ENCODE measurements at places on chromosomes 11 and 22. TPM values are rescaled to one million over a fixed set of nuclear protein-coding genes. Genes with fewer than 3 reads are reported as not detected.
A peak's percentile ranks its signal among the peaks of the same experiment; 100 is the strongest.

DNA sequence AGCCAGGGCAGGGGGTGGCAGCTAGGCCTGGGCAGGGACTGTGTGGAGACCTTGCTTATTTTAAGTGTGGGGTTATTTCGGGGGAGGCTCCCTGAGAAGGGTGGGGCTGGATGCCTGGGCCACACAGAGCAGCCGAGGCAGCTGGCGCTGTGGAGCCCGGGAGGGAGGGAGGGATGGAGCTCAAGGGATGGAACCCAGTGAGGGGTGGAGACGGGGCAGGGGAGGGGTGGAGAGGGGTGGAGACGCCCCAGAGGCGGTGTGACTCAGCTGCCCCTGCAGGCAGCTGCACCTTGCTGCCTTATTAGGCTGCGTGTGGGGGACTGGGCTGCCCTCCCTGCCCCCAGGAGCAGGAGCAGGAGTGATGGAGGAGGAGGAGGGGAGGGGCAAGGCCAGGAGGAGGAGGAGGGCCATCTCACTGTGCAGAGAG, 9.8 kb upstream of the TSSC4 start:
- DNase-seq, result no peak

- peak; percentile 58 for DNase-seq
These were observed 14.5 kb upstream of the MB start for GRCh38 chr22:35631597-35631996.

DNA sequence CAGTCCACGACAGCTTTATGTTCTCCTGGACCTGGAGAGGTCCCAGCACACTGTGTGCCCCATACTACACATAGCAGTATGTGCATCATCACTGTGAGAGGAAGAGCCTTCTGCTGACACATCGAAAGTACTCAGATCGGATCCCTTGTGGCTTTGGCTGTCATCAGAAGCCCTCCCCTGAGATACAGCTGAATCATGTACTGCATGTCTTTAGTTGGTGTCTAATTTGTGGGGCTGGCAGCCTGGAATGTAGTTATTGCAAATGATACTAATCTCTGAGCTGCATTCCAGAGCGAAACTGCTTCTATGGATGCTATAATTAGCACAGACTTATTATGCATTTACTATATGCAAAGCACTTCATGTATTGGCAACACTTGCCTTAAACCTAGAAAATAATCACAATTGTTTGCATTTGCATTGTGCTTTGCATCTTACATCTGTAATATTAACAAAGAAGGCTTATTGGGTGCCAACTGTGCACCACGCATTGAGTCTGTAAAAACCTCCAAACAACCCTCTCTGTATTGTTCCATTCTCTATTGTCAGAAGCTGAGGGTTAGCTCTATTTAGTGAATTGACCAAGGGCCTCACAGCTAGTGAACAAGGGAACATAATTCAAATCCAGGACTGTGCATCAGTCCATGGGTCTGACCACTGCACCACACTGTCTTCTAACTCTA, 89.2 kb upstream of the CRTAM start:
- no peak for DNase-seq

DNA sequence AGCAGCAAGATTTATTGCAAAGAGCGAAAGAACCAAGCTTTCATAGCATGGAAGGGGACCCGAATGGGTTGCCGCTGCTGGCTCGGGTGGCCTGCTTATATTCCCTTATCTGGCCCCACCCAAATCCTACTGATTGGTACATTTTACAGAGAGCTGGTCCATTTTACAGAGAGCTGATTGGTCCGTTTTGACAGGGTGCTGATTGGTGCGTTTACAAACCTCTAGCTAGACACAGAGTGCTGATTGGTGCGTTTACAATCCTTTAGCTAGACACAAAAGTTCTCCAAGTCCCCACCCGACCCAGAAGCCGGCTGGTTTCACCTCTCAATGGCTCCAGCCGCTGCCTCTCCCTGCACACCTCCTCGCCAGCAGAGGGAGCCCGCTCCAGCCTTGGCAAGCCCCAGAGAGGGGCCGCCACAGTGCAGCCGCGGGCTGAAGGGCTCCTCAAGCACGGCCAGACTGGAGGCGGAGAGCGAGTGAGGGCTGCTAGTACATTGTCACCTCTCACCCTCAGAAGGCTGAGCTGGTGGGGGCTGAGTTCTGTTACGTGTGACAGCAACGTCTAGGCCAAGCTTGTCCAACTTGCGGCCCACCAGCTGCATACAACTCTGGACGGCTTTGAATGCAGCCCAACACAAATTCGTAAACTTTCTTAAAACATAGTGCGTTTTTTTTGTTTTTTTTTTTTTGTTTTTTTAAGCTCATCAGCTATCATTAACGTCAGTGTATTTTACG, 8.7 kb downstream of the PTH start:
- peak; percentile 60 for DNase-seq

DNA sequence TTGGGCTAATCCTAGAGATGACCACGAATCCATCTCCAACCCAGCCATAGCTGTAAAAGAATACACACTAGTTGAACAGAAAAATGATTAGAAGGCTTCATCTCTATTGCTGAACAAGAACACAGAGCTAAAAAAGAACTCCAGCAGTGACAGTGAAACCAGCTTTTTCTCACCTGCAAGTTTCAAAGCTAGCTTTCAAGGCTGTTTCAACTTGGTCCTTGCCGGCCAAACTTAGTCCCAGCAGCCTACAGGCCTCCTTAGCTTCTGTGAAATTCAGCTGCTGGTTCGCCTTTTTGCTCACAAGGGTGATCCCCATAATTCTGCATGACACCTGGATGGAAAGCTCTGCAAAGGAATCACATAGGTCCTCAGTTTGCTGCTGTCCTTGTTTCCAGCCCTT, 4.4 kb downstream of the LYVE1 start:
- DNase-seq, result no peak

DNA sequence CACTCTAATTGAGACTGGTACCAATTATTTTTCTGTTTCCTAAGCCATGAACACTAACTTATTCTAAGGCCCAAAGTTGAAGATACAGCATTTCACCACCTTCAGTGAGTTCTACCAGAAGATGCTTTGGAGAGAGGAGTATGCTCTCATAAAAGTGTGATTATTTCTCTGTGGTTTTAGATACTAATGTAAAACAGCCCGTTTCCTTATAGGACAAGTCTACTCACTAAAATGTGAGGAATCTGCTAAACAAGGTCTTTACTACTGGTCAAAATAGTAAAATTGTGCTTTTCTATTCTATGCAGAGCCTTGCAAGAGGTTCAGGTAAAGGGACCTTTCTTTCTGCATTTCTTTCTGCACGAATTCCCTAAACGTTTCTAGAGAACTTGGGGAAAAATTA, 2.4 kb downstream of the LGR4 start:
- no peak for DNase-seq

DNA sequence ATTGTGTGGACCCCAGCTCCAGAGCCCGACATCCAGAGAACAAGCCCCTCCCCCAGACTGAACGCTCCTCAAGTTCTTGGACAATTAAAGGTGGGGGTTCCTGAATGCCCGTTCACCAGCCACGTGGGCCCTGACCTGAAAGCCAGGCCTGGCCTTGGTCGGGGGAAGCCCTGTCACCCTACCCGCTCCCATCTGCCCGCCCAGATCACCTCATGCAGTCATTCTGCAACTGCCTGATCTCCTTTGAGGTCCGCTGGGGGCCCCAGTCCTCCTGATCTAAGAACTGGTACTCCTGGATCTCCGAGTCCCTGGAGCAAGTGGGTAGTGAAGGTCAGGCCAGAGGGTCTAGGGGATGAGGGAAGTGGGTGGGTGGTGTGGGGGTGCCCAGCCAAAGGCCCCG, 9.1 kb upstream of the NAALADL1 start:
- DNase-seq, result no peak

- DNase-seq, result peak; percentile 75
These were observed 109.5 kb downstream of the CCDC81 start for GRCh38 chr11:86483940-86484794.

GRCh38 chr11:43585877-43586608, 94.5 kb upstream of the HSD17B12 start:
- no peak for DNase-seq

- no peak for DNase-seq
These were observed 14.3 kb downstream of the AMOTL1 start for GRCh38 chr11:94782446-94782845.

DNA sequence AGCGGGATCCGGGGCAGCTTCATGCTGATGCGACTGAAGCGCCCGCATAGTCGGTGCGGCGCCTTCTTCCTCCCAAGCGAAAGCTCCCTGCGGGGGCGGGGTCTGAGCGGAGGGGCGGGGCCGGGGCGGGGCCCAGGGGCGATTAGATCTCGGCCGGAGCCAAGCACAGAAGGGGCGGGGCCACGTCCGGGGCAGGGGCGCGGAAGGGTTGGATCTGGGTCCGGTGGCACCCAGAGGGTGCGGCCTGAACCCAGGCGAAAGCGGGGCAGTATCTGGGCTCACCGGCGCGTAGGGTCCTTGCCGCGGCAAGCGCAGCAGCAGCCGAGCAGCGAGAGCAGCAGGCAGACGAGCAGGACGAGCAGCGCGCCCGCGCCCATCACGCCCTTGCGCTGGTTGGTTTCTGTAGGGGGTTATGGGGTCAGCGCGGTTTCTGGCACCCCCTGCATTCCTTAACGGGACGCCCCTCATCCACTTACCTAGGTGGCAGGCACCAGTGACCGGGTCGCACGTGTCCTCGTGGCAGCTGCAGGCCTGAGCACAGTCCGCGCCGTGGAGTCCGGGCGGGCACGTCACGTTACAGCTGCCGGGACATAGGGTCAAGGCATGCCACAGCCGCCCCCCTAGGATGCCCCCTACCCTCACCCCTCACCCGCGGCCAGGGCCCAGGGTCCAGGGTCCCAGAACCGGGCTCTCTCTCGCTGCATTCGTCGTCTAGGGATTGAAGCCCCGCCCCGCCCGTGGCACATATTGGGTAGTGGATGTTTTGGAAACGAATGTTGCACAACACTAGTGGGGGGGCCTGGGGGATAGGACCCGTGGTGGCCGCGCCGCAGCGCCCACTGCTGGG, 8.1 kb downstream of the SCARF2 start:
- peak; percentile 80 for DNase-seq

DNA sequence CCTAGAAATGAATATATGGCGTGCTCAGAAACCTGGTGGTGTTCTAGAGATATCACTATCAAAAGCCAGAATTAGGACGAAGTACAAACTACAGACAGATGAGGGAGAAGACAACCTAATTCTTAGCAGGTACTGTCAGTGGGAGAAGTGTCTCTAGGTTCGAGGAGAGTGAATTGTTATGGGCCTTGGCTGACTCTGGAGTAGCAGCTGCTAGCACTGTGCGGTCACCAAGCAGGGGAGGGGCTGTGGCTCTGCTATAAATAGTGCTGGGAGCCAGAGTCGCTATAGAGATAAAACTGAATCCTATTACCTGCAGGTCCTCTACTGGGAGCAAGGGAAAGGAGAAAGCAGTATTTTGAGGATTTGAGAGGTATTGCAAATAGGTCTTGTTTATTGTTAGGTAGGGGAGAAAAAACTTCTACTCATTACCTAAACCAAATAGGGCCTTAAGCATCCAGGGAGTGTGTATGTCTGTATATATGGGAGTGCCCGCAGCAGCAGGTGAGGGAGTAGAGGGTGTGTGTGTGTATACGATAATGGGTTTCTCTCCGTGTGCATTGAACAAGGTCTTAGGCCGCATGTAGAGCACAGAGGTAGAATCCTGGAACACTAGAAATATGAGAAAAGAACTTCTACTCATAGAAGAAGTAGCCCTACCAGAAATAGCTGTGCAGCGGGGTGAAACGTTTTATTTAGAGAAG, 2.2 kb downstream of the MADD start:
- no peak for DNase-seq

- DNase-seq, result no peak
These were observed 112.8 kb downstream of the BUD13 start for GRCh38 chr11:116660011-116660410.

DNA sequence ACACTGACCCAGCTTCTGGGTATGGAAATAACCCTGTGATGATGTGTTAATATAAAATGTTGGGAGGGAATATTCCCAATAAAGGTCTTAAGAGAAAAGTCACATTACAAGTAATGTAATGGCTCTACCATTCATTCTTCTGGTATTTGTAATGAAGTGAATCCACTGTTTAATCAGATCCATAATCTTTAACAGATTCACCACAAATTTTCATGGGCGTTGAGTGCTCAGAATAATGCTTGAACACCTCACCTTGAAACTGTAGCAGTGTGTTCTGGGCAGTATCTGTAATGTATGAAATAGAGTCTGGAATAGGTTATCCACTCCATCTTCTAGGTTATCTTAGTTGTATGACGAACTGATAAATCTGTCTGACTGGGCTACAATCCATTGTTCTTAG, 26.6 kb upstream of the CRTAM start:
- no peak for DNase-seq

DNA sequence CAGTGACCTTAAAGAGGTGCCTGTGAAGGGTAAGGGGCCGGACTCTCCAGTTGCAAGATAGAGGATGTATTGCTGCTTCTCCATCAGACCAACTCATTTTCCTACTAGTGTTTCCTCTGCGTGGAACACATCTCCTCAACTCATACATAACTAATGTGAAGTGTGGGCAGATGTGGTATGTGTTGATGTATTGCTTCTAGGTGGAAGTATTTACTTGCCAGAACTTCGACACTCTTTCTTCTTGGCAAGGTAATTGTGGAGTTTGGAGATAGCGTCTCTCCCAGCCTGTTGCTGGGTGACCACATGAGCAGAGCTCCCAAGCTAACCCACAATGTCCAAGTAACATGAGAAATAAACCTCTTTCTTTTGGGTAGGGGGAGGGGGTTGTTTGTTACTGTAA, 456.9 kb downstream of the DYNC2H1 start:
- no peak for DNase-seq

- DNase-seq, result no peak
These were observed 43.4 kb downstream of the CCDC81 start for GRCh38 chr11:86418106-86418505.

- no peak for DNase-seq
These were observed 82.3 kb upstream of the TMEM45B start for GRCh38 chr11:129733384-129733783.

DNA sequence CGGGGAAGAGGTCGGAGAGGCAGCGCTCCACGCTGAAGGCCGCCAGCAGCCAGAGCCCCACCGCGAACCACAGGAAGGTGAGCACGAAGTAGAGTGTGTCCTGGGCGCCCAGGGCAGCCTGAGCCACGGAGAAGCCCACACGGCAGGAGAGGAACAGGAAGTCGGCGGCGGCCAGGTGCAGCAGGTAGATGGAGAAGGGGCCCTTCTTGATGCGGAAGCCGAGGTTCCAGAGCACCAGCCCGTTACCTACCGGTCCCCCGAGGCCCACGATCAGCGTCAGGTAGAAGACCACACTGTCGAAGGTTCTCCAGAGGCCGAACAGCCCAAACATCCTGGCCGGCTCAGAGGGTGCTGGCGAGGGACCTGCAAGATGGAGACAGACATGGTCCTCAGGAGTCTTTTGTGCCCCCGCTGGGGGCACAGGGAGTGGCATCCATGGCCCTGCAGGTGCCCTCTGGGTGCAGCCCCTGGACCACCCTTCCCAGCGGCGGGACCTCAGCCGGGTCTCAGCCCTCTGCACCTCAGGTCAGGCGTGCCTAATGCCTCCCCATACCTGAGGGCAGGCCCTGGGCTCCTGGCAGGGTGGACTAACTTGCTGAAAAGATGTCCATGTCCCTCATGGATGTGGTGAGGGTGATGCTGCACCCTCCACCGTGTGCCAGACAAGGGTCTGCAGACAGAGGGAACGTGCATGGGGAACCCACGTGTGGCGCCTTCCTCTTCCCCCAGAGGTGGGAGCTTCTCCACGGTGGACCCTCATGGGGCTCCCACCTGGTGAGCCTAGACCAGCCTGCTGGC, at the start of gene MRGPRG:
MRGPRG (minus strand) TSS at position 331 of the 798 bp plus-strand sequence; CDS start at position 331, 0 bp downstream.
- DNase-seq, result peak; percentile 48

- no peak for DNase-seq
These were observed 271.4 kb upstream of the LUZP2 start for GRCh38 chr11:24225501-24225900.

WBP2NL gene
- 9.4 TPM for total RNA-seq

CHST1 gene
- 2.1 TPM for total RNA-seq

FOLR2 gene
- 28.4 TPM for total RNA-seq

KRTAP5-2 gene
- total RNA-seq, result not detected

ACR gene
- total RNA-seq, result 1.5 TPM

PLEKHA7 gene
- total RNA-seq, result 96.6 TPM

Data from sciatic nerve (tissue), 2 donors.